ENCODE measurements at places on chromosomes 2 and 18.

DNA sequence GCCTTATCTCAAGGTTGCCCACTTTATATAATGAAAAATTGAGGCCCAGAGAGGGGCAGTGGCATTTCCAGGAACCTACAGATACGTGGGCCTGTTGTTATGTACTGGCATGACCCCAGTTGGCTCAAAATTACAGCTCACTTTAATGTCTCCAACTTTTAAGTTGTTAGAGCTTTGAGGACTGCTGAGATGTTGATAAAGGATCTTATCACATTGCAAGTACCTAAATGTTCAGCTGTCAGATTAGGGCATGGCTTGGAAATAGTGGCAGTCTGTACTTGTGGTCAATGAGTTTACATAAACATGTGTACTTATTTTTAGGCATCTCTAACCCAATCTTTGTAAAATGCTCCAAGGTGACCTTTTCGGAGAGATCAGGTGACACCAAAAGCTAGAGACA, 14.6 kb downstream of the SLC4A5 start:
- H3K4me1 ChIP-seq = no peaks in the 10 kb centered on the region
- H3K27ac ChIP-seq = no peak overlapping the region
- no peak for DNase-seq
- H3K27me3 ChIP-seq = no peaks in the 10 kb centered on the region
- H3K4me3 ChIP-seq = no peak overlapping the region

DNA sequence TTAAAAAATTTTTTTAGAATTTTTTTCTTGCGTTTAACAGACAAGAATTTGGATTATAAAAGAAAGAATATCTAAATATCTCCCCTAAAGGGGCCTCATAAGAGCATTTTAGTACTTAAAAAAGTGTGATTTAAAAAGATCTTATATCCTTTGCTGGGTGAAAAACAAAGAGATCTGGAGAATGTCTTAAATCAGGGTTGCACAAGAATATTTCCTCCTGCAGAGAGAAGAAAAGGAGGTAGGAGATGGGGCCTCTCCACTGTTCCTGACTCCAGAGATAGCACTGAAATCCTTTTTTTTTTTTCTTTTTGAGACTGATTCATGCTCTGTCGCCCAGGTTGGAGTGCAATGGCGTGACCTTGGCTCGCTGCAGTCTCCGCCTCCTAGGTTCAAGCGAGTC, 68.5 kb upstream of the OSR1 start:
- no peak overlapping the region for H3K4me3 ChIP-seq
- H3K4me1 ChIP-seq = no peaks in the 10 kb centered on the region
- no peaks in the 10 kb centered on the region for H3K36me3 ChIP-seq
- no peaks in the 10 kb centered on the region for H3K27me3 ChIP-seq
- H3K27ac ChIP-seq = no peak overlapping the region

DNA sequence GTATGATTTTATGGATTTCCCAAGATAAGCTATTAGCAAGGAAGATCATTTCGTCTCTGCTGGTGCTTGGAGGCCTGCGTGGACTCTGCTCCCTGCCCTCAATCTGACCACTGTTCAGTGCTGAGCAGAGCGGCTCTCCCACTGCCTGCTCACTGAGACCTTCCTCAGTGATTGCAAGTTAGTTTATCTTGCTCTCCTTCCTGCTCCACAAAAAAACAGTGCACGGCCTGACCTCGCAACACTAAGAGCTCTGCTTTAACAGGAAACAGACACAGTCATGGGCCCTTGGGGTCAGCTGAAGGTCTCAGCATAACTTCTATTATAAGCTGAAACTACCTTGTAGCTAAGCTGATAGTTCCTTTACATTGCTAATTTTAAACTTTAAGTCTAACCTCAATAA, 53.1 kb downstream of the PRELID3A start:
- no peak overlapping the region for H3K4me3 ChIP-seq
- peaks cover 11% of the 10 kb centered on the region for H3K36me3 ChIP-seq
- H3K27ac ChIP-seq = peak overlapping the region; percentile 57
- DNase-seq = peak; percentile 67

GRCh38 chr2:195732574-195732973, 75.5 kb downstream of the SLC39A10 start:
- H3K4me1 ChIP-seq = no peaks in the 10 kb centered on the region
- H3K36me3 ChIP-seq = peaks cover 8% of the 10 kb centered on the region
- H3K27ac ChIP-seq = no peak overlapping the region
- H3K27me3 ChIP-seq = no peaks in the 10 kb centered on the region
- H3K4me3 ChIP-seq = no peak overlapping the region
- DNase-seq = no peak

DNA sequence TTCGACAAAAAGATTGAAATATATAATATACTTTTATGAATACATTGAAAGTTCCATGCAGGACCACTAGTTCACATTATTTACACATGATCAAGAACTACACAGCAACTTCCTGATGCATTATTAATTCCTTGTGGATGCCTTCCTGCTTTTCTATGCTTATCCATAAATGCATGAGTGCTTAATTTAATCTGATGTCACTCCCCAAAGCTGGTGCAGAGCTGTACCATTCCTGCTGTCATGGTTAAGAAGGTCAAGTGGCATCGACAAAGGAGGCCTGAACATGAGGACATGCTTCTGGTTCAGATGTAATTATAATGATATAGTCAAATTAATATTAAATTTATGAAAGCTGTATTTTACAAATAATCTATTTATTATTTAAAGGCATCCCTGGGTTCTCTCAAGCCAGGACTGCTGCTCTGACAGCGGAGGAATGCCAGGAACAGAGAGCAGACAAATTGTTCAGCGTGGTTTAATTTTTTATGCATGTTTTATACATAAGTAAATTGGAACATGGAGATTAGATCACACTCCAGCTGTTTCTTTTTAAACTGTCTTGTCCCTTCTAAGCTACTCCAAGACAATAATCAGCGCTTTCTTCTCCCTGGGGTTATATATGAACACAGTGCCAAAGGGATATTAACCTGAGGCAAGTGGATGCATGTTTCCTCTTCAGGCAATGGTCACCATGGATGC, 307.3 kb upstream of the CNTNAP5 start:
- DNase-seq = no peak
- no peaks in the 10 kb centered on the region for H3K4me1 ChIP-seq
- no peaks in the 10 kb centered on the region for H3K27me3 ChIP-seq
- H3K36me3 ChIP-seq = no peaks in the 10 kb centered on the region
- H3K4me3 ChIP-seq = no peak overlapping the region
- H3K27ac ChIP-seq = no peak overlapping the region

GRCh38 chr2:166239548-166239947, 111.7 kb upstream of the SCN1A start:
- H3K36me3 ChIP-seq = no peaks in the 10 kb centered on the region
- no peaks in the 10 kb centered on the region for H3K27me3 ChIP-seq
- H3K27ac ChIP-seq = no peak overlapping the region
